ENCODE measurements at places on chromosomes 4 and X.
A peak's percentile ranks its signal among the peaks of the same experiment; 100 is the strongest.

DNA sequence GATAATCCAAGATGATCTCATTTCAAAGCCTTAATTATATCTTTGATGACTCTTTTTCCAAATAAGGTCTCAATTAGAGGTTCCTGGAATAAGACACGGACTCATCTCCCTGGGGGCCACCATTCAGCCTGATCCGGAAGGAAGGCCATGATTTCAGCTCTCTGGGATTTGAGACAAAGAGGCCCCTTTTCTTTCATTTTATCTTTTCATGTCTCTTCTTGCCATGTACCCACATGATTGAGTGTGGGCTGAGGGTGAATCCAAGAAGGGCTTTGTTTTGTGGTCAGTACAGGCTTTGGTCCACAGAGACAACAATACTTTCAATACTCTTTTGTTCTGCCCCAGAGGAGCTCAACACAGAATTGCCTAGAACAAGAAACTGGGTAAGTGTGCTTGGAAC, 261.2 kb downstream of the TRIML1 start:
- no peak for DNase-seq

GRCh38 chrX:48022100-48022499, 15.3 kb downstream of the SPACA5 start:
- DNase-seq: no peak

- no peak for DNase-seq
These were observed 614.8 kb upstream of the DIPK2B start for GRCh38 chrX:45815441-45815840.

GRCh38 chr4:124433044-124433443, 279.5 kb downstream of the ANKRD50 start:
- no peak for DNase-seq

GRCh38 chrX:53184836-53185235, 40.2 kb downstream of the KDM5C start:
- DNase-seq: no peak

- DNase-seq: no peak
These were observed 40.0 kb downstream of the VGLL1 start for GRCh38 chrX:136572030-136572429.

DNA sequence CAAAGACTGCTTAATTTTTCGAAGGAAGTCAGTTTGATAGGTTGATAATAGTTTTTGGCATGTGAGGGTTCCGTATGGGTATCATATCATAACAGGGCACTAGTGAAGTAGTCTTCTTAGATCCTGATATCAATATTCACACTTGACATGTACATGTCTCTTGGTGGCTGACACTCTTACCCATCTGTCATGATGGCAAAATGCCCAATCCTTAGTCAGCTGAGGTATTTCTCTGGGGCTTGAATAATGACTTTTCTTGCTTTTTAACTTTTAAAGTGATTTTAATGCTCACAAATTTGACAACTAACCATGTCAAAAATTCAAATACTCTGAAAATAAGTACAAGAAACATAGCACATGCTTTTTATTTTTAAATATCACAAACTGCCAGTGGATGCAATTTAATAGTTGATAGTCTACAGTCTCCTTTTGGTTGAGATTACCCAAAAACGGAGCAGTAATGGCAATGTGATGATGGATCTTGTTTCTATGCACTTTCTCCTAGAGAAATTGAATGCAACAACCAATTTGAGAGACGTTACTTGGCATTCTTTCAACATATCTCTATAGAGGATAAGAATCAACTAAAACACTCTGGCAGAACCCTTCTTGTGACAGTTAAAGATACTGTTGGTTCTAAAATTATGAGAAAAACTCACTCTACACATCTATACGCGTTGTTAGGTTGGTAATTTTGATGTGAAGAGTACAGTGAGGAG, 552.9 kb upstream of the PABPC4L start:
- no peak for DNase-seq

- no peak for DNase-seq
These were observed 15.8 kb downstream of the HMX1 start for GRCh38 chr4:8855818-8856245.

DNA sequence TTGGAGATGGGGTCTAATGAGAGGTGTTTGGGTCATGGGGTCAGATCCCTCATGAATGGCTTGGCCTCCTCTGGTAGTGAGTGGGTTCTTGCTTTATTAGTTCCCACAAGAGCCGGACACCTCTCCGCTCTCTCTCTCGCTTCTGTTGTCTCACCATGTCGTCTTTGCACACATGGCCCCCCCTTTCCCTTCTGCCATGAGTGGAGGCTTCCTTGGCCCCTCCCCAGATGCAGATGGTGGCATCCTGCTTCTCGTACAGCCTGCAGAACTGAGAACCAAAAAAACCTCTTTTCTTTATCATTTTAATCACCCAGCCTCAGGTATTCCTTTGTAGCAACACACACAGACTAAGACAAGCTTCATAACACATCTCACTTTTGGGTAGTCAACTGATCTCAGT, 49.6 kb upstream of the SPRY1 start:
- no peak for DNase-seq

- DNase-seq: no peak
These were observed 277.3 kb upstream of the HAND2 start for GRCh38 chr4:173807347-173807746.

DNA sequence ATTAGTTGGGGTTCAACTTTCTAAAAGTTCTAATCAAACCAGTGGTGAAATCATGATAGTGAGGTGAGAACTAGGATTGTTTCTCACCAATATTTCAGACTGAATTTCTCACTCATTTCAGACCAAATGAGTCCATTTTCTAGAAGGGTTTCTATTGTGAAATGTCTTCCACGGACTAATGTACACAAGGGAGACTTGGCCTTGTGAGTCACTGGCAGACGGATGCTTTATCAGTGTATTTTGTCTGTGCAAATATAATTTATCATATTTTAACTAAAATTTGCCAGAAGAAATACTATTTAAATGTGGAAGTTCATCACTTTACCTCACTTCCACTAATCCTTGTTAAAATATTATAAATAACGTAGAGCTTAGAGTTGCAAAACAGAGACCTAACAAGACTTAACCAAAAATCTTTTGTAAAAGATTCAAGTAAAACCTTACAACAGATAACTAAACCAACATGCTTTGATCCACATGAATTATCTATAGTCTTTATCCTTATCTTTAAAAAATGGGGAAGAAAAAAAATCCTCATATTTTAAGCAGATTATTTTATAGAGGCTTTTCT, 506.0 kb upstream of the FAM241A start:
- DNase-seq: no peak

DNA sequence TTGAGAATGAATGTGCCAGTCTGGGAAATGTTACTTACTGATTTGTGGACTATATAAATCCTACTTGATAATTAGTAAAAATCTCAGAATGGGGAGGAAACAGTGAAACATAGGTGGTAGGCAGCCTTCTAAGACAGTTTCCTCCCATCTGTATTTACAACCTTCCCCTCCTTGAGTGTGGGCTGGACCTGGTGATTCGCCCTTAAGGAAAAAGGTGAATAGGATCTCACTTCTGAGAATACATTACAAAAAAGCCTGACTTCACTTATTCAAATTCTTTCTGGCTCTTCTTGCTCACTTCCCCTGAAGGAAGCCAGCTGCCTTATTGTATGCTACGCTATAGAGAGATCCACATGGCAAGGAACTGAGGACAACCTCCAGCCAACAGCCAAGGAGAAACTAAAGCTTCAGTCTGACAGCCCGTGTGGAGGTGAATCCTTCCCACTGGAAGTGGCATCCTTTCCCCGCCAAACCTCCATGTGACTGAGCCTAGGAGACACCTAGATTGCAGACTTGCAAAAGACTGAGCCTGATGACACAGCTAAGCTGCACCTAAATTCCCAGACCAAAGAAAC, 585.0 kb downstream of the STPG2 start:
- DNase-seq: no peak

DNA sequence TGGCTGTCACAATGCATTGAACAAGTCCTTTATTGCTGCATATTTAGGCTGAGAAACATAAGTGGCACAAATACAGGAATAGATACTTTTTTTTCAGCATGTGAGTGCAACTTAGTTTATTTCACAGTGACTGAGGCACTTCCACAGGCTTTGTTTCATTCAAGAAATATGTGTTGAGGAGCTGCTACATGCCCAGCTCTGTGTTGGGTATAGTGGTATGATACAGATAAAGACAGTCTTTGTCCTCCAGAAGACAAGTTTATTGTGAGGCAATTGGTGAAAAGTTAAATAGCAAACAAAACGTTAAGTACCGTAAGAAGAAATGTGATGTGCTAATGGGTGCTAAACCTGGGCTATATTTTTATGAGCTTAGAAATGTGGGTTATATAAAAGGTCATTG, 186.4 kb downstream of the SPRY1 start:
- DNase-seq: no peak

GRCh38 chrX:57596516-57596915, 4.7 kb downstream of the ZXDB start:
- no peak for DNase-seq

DNA sequence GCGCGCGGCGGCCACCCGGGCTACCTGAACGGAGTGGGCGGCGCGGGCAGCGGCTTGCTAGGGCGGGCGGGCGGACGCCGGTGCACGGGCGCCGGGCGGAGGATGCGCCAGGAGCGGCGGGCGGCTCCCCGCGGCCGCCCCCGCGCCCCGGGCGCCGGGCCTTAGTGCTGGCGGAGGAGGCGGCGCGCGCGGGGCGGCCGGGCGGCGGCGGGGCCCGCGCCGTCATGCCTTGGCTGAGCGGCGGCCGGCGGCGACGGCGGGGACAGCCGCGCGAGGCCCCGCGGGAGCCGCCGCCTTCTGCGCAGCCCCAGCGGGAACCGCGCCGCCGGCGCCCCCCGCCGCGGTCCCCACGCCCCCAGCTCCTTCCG, 48.2 kb downstream of the CLDN34 start:
- DNase-seq: no peak

- no peak for DNase-seq
These were observed 38.3 kb downstream of the AFAP1 start for GRCh38 chr4:7901311-7901885.

DNA sequence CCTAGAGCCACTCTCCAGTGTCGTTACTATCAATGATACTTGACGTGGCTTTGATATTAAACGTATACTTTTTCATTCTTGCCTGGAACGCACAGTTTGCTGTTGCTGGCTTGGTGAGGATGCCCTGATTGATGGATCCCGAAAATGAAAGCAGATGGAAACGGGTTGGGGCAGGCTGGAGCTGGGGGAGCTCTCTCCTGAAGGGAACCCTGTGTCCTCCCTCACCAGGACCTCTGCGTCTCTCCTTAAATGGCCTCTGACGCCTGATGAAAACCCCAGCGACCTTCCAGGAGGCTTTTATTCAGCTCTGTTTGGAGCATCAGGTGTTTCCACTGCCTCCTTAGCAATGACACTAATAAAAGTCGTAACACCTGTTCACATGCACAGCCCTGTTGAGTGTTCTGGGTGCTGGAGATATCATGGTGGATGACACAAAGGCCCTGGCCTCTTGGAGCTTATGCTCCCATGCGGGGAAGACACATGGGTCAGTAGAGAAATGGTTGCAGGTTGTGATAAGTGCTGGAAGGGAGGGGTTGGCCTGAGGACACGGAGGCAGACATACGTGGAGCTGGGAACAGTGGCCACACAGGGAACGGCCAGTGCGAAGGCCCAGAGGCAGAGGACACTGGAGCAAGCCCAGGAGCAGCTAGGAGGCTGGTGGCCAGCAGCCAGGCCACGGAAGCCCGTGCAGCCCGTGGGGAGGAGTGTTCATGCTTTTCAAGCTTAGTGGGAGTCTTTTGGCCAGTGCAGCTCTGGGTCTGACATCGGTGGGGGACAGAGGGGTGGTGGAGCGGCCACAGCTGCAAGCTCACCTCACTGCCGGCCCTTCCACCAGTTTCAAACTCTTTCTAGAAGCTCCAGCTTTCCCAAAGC, 7.5 kb downstream of the MSANTD1 start:
- no peak for DNase-seq

DNA sequence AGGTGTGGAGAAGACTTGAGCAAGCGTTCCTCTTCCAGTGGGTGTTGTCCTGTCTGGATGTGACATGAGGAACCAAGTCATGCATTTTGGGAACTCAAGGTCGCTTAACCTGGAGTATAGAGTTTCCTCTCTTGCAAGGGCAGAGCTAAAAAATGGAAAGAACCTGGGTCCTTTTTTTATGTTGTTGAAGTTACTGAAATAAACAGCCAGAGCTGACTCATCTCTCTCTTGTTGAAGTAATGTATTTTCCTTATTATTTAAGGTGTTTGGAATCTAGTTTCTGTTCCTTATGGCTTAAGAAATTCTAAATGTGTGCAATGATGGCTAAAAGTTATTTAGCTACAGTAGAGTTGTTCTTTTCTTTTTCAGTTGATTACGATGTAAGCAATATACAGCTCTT, 314.5 kb downstream of the CAMK2D start:
- DNase-seq: no peak

DNA sequence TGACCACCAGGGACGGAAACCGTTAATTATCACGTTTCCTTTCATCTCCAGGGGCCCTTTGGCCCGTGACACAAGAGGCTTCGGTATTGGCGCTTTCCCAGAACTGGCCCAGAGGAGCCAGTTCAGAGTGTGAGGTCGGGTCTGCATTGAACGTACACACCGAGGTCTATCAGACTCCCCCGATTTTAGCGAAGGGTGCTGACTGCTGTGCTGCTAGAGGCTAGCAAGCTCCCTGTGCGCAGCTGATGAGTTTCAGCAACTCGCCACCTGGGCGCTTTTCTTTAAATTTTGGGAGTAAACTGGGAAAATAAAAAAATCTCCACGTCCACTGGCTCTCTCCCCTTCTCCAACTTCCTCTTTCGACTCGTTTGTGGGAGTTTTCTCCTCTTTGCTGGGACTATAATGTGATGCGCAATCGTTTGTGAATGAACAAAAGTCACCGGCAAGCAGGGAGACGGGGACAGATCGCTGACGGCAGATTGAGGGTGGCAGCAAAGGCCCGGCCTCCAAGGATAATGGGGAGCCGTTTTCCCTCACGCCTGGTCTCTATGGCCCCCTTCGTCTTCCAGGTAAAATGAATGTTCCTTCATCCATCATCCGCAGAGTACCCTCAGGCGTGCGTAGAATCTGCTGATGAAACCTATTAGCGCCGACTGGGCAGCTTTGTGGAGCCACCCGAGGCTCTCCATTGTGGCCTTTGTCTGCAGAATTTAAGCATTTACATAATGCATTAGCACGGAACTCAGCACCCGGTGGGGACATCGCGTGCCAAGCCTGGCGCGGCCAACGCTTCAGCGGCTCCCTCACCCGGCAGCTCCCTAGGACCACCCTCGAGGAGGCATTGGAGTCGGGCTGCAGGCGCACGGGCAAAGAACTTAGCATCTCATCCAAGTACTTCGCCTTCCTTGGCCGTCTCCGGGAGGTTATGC, 1.6 kb upstream of the LRAT start:
- DNase-seq: no peak

DNA sequence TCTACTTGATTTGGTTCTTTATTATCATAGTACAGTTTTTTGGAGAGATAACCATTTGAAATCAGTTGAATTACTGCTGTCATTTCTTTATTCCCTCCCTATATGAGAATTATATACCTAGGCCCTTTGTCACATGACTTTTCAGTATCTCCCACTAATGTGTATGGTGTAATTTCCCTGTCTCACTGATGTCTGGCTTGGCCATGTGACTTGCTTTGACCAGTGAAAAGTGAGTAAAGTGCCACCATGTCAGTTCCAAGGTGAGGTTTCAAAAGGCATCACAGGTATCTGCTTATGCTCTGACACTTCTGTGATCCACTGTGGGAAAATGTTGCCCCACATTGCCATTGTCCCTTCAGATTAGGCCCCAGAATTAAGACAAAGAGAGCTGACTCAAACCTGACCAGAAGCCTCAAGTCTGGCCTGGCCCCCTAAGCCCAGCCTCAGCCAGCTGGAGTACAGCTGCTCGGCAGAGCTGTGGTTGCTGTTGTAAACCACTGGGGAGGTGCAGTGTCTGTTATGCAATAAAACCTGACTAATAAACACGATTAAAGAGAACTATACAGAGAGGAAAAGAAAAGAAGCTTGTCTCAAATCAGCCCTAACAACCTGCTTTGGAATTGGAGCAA, 27.5 kb downstream of the SETD7 start:
- DNase-seq: peak; percentile 66
